Left hindlimb (tissue), 1 donor: ENCODE measurements at places on chromosomes 7 and 10.

GRCh38 chr7:234708-235553, 42.6 kb downstream of the FAM20C start:
- no peak for DNase-seq

GRCh38 chr7:106623853-106624252, 37.1 kb downstream of the CCDC71L start:
- no peak for DNase-seq

DNA sequence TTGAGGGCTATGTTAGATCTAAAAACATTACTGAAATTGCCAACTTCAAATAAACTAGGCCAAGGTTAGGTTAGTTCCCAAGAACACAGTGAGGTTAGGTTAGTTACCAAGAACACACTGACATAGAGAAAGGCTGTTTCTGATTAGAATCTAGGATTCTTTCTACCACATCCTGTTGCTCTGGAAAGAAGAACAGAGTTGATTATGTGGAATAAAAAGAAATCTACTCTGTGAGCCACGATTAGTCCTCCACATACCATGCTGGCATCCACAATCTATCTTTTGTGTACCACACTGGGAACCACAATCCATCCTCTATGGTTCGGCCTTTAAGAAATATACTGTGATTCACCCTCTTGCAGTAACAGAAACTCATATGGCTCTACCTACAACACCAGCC, 91.4 kb downstream of the LRRTM3 start:
- no peak for DNase-seq

DNA sequence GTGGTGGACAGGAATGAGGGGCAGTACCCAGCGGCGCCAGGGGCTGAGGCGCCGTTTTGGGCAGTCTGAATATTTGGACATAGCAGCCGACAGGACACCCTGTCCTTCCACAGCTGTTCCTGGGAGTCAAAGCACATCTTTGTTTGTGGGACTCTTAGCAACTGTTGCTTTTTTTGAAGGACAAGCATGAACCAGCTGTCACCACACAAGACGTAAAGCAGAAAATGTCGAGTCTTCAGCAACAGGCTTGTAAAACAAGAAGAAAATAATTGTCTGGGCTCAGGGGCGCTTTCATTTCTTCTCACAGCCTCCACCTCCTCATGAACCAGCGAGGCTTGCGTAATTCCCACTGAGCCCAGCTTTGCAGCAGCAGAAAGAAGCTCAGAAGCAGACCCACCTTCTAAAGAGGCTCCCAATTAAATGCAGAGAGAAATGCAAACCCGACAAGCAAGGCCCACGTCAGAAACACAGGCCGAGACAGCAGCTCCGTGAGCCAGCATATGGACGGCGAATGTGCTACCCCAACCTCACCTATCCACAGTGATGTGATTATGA, 68.9 kb upstream of the DNAAF5 start:
- DNase-seq = no peak

GRCh38 chr7:5574770-5575269, 151.2 kb upstream of the TNRC18 start:
- DNase-seq = peak; percentile 50

DNA sequence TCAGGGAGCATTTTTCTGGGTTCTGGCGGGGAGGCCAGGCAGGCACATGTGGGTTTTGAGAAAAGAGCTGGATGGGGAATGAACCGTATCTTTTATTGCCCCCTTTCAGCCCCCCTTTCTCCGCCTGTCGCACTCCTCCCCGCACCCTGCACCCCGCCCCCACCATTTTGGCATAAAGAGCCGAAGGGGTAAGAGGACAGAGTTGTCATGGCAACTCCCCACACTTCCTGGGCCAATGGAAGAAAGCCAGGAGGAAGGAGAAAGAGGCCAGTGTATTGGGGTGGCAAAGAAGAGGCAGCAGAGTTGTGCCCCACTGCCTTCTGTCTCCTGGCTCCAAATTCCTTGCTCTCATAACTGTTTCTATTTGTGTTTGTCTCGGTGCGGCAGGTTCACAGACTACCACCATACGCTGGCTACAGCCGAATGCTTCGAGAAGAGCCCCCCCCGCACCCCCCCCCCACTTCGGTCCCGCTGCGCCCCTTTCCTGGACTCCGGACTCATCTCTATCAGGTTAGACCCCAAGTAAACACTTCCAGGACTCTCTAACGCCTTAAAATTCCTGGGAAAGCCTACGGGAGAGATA, 3.4 kb downstream of the KCNIP2 start:
- no peak for DNase-seq

GRCh38 chr7:11667810-11668185, 164.2 kb downstream of the THSD7A start:
- DNase-seq = no peak
